ENCODE measurements at places on chromosomes 4 and X.

GRCh38 chrX:54920610-54921426 lies at the start of gene TRO:
TRO (plus strand) TSS chrX:54920824; CDS start chrX:54922247, 1,423 bp downstream.
- DNase-seq, result no peak

- DNase-seq, result no peak
These were observed 95.5 kb upstream of the ATP6AP2 start for GRCh38 chrX:40485102-40485826.

DNA sequence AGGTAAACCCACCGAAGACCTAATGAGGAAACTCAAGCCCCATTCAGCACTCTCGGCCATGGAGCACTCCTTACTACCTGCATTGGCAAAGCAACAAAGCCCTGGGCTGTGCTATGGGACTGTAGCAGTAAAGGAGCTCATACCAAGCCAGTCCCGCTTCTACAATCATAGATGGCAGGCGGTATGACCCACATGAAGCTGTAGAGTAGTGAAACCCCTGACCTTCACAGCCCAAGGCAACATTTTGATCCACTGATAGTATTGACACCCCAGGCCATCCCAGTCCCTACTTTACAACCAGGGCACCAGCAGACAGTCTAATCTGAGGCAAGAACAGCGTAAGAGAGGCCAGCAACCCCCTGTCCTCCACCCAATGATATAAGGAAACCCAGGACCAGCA lies 25.2 kb downstream of the CENPC start:
- DNase-seq, result no peak

DNA sequence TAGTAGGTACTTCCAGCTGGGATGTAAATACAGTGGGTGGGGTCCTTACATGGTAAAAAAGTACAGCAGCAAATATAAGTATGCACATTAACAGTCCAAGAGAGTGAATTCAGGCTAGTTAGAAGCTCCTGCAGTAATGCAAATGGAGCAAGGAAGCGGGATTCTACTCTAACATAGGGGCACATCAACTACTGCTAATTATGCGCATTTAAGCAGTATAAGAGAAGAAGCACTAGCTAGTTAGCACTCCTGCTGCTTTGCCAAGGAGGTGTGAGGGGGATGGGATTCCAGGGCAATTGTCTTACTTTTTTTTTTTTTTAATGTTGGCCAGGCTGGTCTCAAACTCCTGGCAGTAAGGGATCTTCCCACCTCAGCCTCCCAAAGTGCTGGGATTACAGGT lies 284.1 kb downstream of the CHIC1 start:
- no peak for DNase-seq

DNA sequence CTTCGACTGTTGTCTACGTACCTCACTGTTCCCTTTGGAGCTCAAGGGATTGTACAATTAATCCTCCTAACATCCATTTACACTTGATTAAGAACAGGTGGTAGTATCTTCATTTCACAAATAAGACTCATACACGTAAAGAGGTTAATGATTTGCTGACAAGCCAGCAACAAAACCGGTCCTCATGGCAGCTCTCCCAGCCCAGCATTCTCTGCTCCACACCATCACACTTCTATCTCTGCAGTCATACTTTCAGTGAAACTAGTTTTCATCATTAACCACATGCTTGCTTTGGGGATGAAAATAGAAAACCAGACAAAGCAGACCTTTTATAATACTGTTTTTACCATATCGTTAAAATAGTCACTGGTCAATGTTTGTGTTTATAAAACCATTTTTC lies 28.7 kb upstream of the CASK start:
- DNase-seq, result no peak

GRCh38 chr4:71198958-71199357 lies 139.9 kb upstream of the SLC4A4 start:
- no peak for DNase-seq

- no peak for DNase-seq
These were observed 449.8 kb downstream of the INPP4B start for GRCh38 chr4:142396279-142396678.
